Nasal cavity respiratory epithelium epithelial cell of viscerocranial mucosa (primary cell): ENCODE measurements at places on chromosomes 4 and X. TPM values are rescaled to one million over a fixed set of nuclear protein-coding genes. Genes with fewer than 3 reads are reported as not detected.

PF4V1 gene
- total RNA-seq, result not detected in 2 replicates

NFKB1 gene
- total RNA-seq, result 29.4 and 58.9 TPM in 2 replicates

MGARP gene
- total RNA-seq, result 0.21 and 0.34 TPM in 2 replicates

RTL9 gene
- total RNA-seq, result under 0.01 and 0.07 TPM in 2 replicates

P2RY4 gene
- total RNA-seq, result 0.07 TPM in 1 of 2 replicates, not detected in the other

MAGIX gene
- total RNA-seq, result 2.3 and 2.7 TPM in 2 replicates

CXCL10 gene
- total RNA-seq, result 0.34 and 3.1 TPM in 2 replicates

ERCC6L gene
- under 0.01 and 0.07 TPM in 2 replicates for total RNA-seq

LRRC66 gene
- under 0.01 and 0.43 TPM in 2 replicates for total RNA-seq

TMEM31 gene
- not detected in 2 replicates for total RNA-seq

HSFX1 gene
- total RNA-seq, result 0.34 and 0.93 TPM in 2 replicates

FAM9B gene
- not detected in 2 replicates for total RNA-seq

SPACA5B gene
- total RNA-seq, result not detected in 2 replicates

ZNF732 gene
- 0.68 and 1.8 TPM in 2 replicates for total RNA-seq

KIT gene
- total RNA-seq, result under 0.01 and 0.07 TPM in 2 replicates

RPS6KA6 gene
- 8.2 and 8.5 TPM in 2 replicates for total RNA-seq

ZNF182 gene
- 3.8 and 6.4 TPM in 2 replicates for total RNA-seq

TAF7L gene
- under 0.01 and 0.14 TPM in 2 replicates for total RNA-seq

TEX13C gene
- total RNA-seq, result not detected in 2 replicates

NOP14 gene
- total RNA-seq, result 35.5 and 57.4 TPM in 2 replicates

NAA11 gene
- not detected in 2 replicates for total RNA-seq

NSG1 gene
- total RNA-seq, result 5.1 and 15.3 TPM in 2 replicates

FAM236B gene
- not detected in 2 replicates for total RNA-seq

ADD1 gene
- total RNA-seq, result 82.4 and 140 TPM in 2 replicates

CXorf65 gene
- total RNA-seq, result not detected in 2 replicates

RASSF6 gene
- 10.6 and 12.7 TPM in 2 replicates for total RNA-seq

DOK7 gene
- total RNA-seq, result 2.1 and 2.7 TPM in 2 replicates

DRD5 gene
- total RNA-seq, result 0.14 TPM in 1 of 2 replicates, not detected in the other

NDNF gene
- under 0.01 TPM in 1 of 2 replicates, not detected in the other for total RNA-seq

TMEM144 gene
- total RNA-seq, result 5.1 and 13.3 TPM in 2 replicates

ATP1B4 gene
- not detected in 2 replicates for total RNA-seq

RBMXL3 gene
- total RNA-seq, result not detected in 2 replicates

TLR10 gene
- total RNA-seq, result under 0.01 TPM in 1 of 2 replicates, not detected in the other

KCNIP4 gene
- 0.28 and 0.34 TPM in 2 replicates for total RNA-seq

SLC9B2 gene
- total RNA-seq, result 10.8 and 13.0 TPM in 2 replicates

SERPINA7 gene
- not detected in 2 replicates for total RNA-seq

AIFM1 gene
- total RNA-seq, result 28.0 and 28.2 TPM in 2 replicates

MAGEB10 gene
- not detected in 2 replicates for total RNA-seq

HERC5 gene
- total RNA-seq, result 1.1 and 2.4 TPM in 2 replicates

CPZ gene
- total RNA-seq, result 0.21 TPM in 1 of 2 replicates, not detected in the other

BGN gene
- total RNA-seq, result 0.21 TPM in 1 of 2 replicates, not detected in the other

FRMD7 gene
- not detected in 2 replicates for total RNA-seq

SPANXA2 gene
- not detected in 2 replicates for total RNA-seq

FGF13 gene
- total RNA-seq, result 2.4 and 3.0 TPM in 2 replicates

TXK gene
- total RNA-seq, result 0.34 and 0.57 TPM in 2 replicates

XAGE1A gene
- not detected in 2 replicates for total RNA-seq

ZDHHC15 gene
- total RNA-seq, result not detected in 2 replicates

CLNK gene
- not detected in 2 replicates for total RNA-seq
